ENCODE measurements at places on chromosomes 6 and 20.

GRCh38 chr6:36916126-36916525, 30.4 kb downstream of the C6orf89 start:
- no peak for DNase-seq

GRCh38 chr20:32445539-32446273, 87.6 kb downstream of the ASXL1 start:
- DNase-seq, result peak; percentile 71

- DNase-seq, result no peak
These were observed 471.8 kb upstream of the AGPAT4 start for GRCh38 chr6:161745594-161746141.

- DNase-seq, result peak; percentile 78
These were observed 11.5 kb downstream of the PYGB start for GRCh38 chr20:25259358-25259757.

GRCh38 chr20:60255415-60255814, 297.2 kb downstream of the CDH26 start:
- DNase-seq, result no peak

DNA sequence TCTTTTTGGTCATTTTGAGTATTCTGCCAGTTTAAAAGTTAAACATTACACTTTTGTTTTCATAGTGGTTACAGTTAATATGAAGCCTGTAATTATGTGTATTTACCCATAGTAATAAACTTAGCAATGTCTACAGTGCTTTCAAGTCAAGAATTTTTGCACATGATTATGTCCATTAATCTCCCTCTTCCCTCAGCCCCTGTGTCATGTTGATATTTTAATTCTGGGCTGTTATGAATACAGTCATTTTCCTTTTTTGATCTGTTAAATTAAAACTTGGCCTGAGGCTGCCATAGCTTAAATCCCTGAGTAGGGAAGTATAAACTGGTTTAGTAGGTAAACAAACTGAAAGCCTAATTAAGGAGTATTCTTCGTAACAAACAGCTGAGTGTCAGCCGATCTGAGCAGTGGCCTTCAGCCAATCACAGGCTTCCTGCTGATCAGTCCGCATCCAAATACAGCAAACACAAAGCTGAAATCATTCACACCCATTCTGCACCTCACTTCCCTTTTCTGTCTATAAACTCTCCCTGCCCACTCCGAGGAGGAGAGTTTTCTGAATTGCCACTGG, 9.5 kb upstream of the SFT2D1 start:
- no peak for DNase-seq

GRCh38 chr20:13277663-13278295, 56.7 kb downstream of the ISM1 start:
- no peak for DNase-seq

- no peak for DNase-seq
These were observed 868 bp downstream of the SAMD10 start for GRCh38 chr20:63978319-63979228.

GRCh38 chr20:18738888-18739287, 74.7 kb upstream of the SCP2D1 start:
- no peak for DNase-seq

- no peak for DNase-seq
These were observed 15.4 kb downstream of the EZR start for GRCh38 chr6:158803733-158804143.

- DNase-seq, result no peak
These were observed 85.6 kb downstream of the PDE7B start for GRCh38 chr6:135937106-135937505.

GRCh38 chr6:40630051-40630450, 42.9 kb upstream of the LRFN2 start:
- DNase-seq, result no peak

- no peak for DNase-seq
These were observed 2.1 kb upstream of the NRN1 start for GRCh38 chr6:6008648-6009421.

GRCh38 chr6:167163476-167164011, 5.8 kb upstream of the GPR31 start:
- no peak for DNase-seq

DNA sequence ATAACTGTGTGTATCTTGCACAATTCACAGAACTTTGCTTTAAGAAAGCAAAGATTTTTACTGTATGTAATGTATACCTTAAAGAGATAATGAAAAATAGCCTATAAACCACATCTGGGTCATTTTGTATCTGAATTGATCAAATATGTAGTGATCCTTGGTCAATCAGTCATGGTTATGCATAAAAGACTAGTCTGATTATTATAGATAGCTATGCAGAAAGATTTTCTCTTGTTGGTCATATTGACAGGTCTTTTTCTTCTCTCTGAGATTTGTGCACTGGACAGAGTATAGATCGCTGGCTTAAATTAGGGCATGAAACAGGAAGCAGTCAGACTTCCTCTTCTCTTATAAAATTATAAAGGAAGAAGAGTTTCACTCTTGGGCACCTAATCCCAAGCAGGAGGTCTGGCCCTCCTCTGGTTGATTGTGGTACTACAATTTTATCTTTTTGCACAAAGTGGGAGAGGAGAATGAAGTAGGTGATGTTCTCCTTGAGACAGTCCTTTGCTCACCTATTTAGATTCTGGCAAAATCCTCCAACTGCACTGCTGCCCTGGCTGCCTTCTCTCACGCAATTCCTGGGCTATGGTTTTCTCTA, 380.9 kb upstream of the RGS17 start:
- DNase-seq, result no peak

GRCh38 chr6:13417431-13417830, 70.0 kb downstream of the GFOD1 start:
- no peak for DNase-seq

DNA sequence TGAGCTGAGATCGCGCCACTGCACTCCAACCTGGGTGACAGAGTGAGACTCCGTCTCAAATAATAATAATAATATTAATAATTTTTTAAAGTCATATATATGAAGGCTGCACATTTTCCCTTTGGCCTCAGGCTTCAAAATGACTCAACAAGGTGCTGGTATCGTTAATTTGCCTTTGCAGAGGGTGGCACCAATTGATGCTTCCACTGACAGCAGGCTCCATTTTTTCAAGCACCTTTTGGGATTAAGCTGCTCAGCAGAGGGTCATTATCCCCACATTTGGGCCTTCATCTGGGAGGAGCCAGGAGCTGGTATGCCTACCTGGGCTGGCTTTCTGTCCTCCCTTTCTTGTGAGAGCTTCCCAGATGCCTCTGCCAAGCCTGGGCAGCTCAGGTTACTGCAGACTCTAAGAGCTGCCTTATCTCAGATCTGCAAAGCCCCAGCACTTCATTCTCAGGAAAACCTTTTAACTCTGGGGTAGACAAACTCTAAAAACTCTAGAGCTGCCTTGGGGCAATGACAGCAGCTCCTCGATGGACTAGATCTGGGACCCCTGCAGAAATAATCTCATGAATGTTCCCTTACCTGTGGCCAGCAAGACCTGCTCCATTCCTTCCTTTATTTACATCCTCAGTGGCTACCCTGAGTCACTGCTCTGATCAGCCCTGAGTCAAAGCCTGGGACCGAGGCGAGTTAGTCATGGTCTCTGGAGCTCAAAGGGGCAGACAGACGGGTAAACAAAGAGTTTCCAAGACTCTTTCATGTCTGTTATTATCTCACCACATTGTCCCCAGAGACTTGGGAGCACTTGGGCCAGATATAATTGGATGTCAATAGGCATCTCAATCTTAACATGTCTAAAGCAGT, 80.0 kb upstream of the EYA2 start:
- no peak for DNase-seq

DNA sequence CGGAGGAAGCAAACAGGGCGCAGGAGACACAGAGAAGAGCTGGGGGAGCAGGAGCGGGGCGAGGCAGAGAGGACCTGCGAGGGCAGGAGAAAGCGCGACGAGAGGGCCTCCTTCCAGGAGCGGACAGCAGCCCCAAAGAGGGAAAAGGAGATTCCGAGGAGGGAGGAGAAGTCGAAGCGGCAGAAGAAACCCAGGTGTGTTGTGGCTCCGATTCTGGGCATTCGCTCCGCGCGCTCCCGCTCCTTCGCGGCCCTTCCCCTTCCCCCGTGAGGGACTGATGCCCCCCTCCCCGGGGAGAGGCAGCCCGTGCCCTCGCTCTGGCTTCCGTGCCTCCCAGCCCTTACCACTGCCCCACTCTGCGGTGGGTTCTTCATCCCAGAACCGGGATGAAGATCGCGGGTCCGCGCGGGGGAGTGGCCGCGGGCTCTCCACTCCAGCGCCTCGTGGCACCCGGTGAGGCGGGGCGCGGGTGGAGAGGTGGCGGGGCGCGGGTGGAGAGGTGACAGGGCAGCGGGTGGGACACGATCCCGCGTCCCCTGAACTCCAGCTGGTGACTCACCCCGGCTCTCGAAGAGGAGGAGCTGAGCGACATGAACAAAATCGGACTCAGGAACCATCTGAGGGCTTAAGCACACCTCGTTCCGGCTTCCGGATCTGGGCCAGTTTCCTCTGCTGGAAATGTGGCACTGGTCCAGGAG, 22.4 kb downstream of the TMC2 start:
- DNase-seq, result no peak

- no peak for DNase-seq
These were observed 1.5 kb downstream of the HLA-DOA start for GRCh38 chr6:33007831-33008400.

DNA sequence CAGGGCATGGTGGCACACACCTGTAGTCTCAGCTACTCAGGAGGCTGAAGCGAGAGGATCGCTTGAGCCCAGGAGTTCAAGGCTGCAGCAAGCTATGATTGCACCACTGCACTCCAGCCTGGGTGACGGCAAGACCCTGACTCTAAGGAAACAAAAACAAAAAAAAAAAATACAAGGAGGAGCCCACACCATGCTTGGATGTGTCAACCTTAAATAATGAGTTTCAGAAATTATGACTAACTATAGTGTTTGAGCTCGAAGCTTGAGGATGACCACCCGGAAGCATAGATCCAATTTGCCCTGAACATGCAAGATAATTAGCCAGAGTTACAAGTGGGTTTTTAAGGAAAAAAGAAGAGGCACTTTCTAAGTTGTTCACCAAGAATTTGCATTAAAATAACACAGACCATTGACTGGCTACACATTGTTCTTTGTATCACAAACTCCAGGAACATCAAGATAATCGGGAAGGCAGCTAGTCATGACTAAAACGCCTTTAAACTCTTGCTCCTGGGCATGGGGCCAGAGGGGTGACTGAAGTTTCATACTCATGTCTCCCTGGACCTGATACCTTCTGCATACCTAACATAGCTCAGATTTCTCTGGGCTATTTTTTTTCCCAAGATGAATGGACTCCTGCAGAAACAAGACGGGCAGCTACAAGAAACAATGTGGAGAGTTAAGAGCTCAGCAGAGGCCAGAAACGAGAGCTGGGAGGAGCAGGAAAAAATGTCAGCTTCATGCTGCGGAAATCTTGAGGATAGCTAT, 289.6 kb downstream of the PREX1 start:
- no peak for DNase-seq

DNA sequence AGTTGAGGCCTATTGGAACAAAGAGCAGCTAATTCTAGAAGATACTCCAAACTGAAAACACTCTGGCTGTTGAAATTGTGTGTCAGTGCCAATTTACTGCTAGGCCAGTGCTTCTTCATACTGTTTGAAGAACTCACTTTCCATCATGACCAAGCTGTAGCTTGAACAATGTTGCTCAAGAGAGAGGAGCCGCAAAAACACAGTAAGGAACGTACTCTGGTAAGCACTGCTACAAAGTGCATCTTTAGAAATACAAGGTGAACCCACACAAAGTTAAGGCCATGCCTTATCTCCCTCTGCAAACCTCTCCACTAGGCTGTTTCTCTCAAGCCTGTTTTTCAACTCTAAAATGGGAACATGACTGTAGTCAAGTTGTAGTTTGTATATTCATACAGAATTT, 74.5 kb upstream of the TULP1 start:
- DNase-seq, result no peak

DNA sequence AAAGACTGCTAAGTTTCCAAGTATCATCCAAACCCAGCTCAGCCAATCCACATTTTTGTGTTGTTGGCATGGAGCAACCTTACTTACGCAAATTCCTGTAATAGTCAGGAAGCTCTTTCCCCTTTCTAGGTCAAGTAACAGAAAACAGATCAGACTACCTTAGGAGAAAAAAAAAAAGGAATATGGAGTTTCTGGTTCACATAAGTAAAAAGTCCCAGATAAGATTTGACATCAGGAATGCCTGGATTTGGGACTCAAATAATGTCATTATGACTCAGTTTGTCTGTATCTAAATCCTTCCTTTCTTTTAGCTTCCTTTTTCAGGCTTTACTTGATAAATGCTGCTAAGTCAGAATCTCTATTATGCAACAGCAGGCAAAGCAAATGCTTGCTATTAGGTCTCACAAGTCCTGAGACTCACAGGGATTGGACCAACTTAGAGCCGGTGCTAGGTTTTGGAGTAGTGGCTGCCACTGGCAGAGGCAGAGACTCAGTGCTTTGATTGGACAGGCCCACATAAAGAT, 44.5 kb downstream of the NCOA7 start:
- no peak for DNase-seq

DNA sequence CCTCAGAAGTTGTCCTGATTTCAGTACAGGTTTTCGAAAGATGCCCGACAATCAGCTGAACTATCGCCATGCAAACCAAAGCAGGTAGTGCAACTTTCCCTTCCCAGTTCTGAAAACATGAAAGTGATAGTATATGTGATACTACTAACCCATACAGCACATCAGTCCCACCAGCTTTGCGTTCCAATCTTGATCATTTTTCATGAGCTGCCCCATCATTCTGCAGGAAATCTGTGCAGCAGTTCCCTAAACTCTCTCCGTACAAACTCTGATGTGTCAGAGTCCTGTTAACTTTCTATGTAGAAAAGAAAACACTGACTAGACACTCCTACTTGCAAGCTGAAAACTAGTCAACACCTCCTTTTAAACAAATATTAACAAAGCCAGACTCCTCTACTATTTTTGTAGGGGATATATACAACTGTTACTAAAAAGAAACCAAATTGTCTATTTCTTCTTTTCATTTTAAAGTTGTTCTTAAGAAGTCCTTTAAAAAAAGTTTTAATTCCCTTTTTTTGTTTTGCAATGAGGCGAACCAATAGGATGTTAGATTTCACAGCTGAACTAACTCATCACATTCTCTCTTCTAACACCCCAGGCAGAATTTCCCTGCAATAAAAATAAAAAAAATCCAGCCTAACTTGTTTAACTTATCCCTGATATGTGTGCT, 99.6 kb upstream of the DST start:
- no peak for DNase-seq

GRCh38 chr20:32490942-32491763, 94.0 kb downstream of the NOL4L start:
- no peak for DNase-seq

- DNase-seq, result no peak
These were observed 2.5 kb upstream of the POU3F2 start for GRCh38 chr6:98831959-98832283.

DNA sequence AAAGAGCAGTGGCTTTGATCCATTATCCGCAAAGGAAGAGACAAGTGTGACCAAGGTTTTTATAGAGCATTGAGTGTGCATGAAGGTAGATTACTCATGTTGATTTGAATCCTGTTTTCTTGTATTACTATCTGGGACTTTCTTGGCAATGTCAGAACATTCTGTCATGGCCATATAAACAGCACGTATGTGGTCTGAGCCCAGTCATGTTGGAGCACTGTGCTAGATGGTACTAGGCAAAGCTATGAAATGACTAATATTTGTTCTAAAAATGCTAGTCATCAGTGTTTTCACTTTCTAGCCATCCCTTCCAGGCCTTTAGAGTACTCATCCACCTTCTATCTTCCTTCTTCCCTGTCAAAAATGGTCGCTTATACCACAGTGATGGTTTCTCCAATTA, 278.6 kb upstream of the FLRT3 start:
- no peak for DNase-seq

Measured in mesenteric fat pad (tissue), 1 donor.